BE2C (cell line): ENCODE measurements at places on chromosomes 2 and 18.
A peak's percentile ranks its signal among the peaks of the same experiment; 100 is the strongest.

DNA sequence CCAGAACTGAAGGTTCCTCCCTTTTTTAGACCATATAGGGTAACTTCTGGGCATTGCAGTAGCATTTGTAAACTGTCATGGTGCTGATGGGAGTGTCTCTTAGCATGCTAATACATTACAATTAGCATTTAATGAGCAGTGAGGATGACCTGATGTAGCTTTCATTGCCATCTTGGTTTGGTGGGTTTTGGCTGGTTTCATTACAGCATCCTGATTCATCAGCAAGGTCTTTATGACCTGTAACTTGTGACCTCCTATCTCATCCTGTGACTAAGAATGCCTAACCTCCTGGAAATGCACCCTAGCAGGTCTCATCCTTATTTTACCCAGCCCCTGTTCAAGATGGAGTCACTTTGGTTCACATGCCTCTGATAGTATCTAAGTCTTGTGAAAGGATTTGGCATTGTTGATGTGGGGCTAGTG is 159.0 kb downstream of the TMX3 start:
- no peak for DNase-seq

- DNase-seq, result peak; percentile 76
These were observed at the start of gene GLI2 for GRCh38 chr2:120735746-120736170. GLI2 (plus strand) TSS chr2:120735868; CDS start chr2:120797321, 61,453 bp downstream.

- no peak for DNase-seq
These were observed 741.3 kb upstream of the RAB6C start for GRCh38 chr2:129237966-129238725.

GRCh38 chr2:175430236-175430635 is 248.7 kb upstream of the ATP5MC3 start:
- no peak for DNase-seq

GRCh38 chr2:205658572-205658971 is 23.7 kb upstream of the NRP2 start:
- DNase-seq, result no peak

- DNase-seq, result no peak
These were observed 343 bp upstream of the CD302 start for GRCh38 chr2:159798376-159798725.

DNA sequence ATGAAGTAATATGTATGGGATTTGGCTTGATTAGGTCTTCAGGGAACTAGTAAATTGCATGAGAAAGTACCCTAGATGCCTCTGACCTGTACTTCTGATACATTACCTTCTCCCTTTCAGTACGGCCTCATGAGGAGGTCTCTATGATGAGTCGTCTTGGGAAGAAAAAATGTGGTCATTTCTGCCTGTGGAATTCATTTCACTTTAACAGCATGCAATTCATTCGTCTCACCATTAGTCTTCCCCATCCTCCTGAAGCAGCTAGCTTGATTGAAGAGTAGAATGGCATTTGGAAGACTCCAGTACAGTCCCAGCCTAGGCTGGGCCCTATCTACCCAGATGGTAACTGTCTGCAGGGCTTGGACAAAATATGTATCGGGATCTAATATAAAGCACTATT is 52.2 kb downstream of the TMX3 start:
- DNase-seq, result no peak

DNA sequence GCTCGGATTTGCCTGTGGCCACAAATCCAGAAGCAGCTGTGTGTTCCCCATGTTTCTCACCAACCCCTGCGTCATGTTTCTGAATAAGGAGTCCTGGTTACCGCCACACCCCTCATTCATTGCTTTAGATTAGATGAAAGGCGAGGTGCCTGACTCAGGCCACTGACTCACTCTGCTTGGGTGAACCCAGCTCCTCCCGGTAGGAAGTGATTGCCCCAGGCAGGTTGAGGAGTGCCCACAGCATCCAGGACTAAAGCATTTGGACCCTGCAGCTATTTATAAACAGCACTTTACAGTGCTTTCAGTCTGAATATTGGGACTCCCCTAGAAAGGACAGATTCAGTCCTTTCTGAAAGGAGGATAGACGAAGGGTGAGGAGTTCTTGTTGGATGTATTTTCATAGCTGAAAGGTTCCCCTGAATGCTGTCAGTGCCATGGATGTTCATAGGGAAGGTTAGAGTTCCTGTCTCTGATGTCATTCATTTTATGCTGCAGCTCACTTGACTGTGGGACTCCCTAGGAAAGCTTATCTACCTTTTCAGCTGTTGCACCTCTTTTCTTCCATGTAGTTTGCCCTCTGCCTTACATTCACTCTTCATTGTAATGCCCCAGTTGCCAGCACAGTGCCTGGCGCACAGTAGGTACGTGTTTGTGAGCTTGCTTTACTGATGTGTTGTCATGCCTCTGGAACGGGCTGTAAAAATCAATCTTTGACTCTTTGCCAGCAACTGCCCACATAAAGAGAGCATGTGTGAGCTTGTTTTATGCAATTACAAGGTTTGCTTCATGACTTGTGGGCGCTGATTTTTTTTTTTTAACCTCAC is 14.9 kb downstream of the ITGA6 start:
- no peak for DNase-seq
